Dermis microvascular lymphatic vessel endothelial cell (primary cell): ENCODE measurements at places on chromosomes 2 and 18. TPM values are rescaled to one million over a fixed set of nuclear protein-coding genes. Genes with fewer than 3 reads are reported as not detected.

GRCh38 chr2:11248-11941 is 34.9 kb downstream of the FAM110C start:
- peak; percentile 54 for DNase-seq

- DNase-seq: peak; percentile 73
These were observed 2.1 kb downstream of the NABP1 start for GRCh38 chr2:191679818-191680600.

DNA sequence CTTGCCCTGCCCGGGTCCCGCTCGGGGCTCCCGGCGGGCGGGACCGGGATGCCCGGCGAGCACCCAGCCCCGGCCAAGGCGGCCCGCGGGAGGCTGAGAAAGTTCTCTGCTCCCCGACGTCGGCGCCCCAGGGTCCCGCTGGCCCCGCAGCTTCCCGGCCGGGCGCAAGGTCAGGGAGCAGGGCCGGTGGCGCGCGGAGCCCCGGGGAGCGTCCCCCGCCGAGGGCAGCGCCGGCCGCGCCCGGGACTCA is 331 bp downstream of the SERPINE2 start:
- no peak for DNase-seq

DNA sequence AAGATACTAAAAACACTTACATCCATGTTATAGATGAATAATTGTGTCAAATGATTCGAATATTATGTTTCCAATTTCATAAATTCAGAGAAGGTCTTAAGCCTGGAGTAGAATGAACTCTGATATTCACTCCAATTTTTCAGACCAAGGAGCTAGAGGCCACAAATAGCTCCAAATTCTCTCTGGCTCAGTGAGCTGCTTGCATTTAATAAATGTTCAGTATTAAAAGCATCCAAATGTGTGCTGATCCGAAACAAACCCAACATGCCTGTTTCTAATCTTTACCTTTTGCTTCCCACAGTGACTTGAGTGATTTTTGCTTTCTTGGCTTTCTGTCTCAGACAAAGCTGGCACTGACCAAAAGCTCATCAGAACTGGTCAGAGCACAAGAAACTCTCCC is 291.4 kb downstream of the CCDC85A start:
- no peak for DNase-seq

GRCh38 chr2:137879121-137879520 is 85.2 kb upstream of the HNMT start:
- no peak for DNase-seq

DNA sequence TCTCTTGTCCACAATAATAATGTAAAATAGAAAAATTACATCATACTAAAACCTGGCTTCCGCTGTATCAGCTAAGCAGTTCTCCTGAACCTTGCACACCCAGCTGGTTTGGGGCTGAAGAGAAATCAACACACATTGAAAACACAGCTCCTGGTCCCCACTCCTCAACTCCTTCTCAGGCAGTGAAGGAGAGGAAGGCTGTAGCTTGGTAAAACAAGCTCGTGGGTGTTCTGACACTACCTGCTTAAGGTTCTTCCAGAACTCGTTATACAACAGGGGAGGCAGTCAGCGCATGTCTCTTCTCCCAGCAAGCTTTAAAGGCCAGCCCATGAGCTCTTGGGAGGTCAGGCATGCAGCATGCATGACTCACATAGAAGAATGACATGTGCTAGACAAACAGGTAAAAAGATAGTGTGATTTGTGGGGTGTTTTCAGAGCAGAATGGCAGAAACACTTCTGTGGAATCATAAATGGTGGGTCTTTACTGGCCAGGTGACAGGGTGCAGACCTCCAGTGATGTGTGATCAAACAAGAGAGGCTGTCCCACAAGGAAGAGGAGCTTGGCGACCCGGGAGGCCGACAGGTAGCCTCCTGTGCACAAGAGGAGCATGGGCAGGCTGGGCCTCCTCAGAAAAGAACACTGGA is 69.1 kb downstream of the UXS1 start:
- DNase-seq: no peak

DNA sequence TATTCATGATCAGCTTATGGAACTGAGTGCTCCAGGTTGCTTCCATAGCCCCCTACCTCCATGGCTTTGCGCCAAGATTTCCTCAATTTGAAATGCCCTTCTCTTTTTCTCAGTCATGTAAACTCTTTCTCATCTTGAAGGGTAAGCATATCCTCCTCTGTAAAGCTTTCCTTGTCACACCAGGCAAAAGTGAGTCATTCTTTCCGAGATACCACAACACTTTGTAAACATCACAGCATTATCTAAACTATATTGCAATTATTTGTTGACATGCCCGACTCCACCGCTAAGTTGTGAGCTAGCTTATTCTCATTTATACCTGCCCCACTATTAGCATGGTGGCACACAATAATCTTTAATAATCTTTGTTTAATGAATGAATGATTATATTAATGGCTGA is 419.5 kb upstream of the CHST9 start:
- DNase-seq: no peak

GRCh38 chr2:152907046-152907445 is 188.6 kb downstream of the ARL6IP6 start:
- DNase-seq: no peak

- DNase-seq: no peak
These were observed 56.4 kb upstream of the NFATC1 start for GRCh38 chr18:79339094-79339908.

- no peak for DNase-seq
These were observed 34.0 kb downstream of the TMEM185B start for GRCh38 chr2:120189189-120189588.

DNA sequence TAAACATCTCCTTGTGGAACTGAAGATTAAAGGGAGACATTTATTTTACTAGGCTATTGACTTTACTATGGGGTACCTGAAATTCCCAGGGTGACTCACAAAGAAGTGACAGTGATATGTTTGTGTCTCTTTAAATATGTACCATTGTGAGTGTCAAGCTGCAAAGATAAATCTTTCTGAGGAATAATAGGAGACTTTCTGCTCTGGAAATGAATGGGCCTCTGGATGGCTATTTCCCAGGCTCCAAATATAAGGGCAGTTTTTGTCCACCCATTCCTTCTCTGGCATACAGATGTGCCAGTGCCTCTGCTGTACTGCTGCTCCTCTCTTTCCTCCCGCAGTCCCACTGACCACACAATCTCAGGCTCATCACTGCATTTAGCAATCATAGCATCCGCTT is 586.4 kb upstream of the CNTNAP5 start:
- no peak for DNase-seq

GRCh38 chr2:219681694-219682300 is 54.4 kb downstream of the SLC4A3 start:
- DNase-seq: no peak

RAB6C gene
- under 0.01 TPM in 1 of 2 replicates, not detected in the other for total RNA-seq

VAMP8 gene
- total RNA-seq: 2.8 and 5.9 TPM in 2 replicates

SLC14A1 gene
- total RNA-seq: not detected in 2 replicates

CHST10 gene
- total RNA-seq: 6.0 and 8.6 TPM in 2 replicates

ATP8B1 gene
- total RNA-seq: 18.2 and 34.0 TPM in 2 replicates
